ENCODE measurements at places on chromosomes 16 and 17.
A peak's percentile ranks its signal among the peaks of the same experiment; 100 is the strongest.

DNA sequence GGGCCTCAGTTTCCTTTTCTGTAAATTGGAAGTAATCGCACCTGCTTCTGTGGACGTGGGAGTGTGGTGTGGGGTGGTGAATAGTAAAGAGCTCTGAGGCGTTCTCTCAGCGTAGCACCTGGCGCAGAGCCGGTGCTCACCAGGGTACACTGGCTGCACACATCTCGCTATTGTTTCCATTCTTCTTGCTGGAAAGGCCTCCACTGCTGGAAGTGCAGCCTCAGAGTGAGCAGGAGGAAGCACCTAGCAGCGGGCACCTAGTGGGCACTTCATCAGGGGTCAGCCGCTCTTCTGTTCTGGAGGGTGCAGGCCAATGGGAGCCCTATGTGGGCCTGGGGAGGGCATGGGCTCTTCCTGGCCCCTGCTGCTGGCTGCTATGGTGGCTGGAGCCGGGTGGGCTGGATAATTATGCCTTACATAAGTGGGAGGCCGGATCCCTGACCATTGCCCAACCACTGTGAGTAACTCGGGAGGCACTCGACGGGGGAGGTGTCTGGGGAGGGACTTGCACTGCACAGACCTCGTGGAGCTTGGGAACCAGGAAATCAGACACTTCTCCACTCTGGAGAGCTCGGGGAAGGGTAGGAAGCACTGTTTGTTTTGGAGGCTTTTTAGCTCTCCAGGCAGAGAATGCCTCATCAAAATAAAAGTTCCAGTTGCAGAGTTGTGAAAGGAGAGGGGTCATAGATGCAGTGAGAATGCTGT lies 1.7 kb downstream of the MAP2K3 start:
- peak; percentile 53 for DNase-seq

DNA sequence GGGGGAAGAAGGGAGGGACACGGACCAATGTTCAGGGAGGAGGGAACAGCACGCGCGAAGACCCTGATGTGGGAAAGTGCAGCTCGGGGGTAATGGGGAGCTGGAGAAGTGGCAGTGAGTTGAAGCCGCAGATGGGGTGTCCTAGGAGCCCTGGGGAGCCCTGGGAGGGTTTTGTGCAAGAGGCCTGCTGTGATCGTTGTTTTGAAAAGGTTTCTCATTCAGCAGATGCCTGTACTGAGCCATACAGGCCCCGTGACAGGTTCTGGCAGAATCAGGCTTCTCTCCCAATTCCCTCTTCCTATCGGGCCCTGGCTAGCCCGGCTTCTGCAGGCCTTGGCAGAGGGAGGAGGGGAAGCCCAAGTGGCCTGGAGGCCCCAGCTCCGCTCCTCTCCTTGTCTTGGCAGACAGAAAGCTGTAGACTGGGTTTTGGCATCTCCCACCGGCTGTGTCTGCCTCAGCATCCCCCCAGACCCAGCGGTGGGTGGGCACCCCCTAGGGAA lies 38.4 kb upstream of the EMP2 start:
- no peak for DNase-seq

GRCh38 chr17:72354071-72354470 lies 233.3 kb downstream of the SOX9 start:
- no peak for DNase-seq

DNA sequence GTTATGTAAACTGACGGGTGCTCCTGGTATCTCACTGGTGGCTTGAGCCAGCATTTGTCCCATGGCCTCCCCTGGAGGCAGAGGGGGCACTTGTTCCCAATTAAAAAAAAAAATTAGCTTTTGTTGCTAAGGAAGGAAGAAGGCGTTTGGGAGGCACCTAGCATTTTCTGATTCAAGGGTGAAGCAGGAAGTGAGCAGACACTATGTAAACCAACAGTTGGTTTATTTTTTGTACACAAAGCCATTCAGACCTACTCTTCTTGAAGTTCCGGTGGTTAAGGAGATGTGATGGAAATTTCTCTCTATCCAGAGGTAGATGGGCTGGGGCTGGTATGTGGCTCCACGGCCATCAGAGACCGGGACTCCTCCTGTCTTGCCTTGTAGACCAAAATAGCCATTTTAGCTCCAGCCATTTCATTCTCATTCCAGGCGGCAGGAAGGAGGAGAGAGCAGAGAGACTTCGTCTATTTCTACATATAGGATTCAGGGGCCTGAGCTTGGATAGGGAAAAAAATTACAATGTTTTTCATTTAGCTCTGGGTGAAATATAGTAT lies 103.0 kb downstream of the SNX29 start:
- DNase-seq: no peak

- DNase-seq: peak; percentile 94
Measured at GRCh38 chr17:19507775-19508576, 25.7 kb upstream of the SLC47A1 start.

DNA sequence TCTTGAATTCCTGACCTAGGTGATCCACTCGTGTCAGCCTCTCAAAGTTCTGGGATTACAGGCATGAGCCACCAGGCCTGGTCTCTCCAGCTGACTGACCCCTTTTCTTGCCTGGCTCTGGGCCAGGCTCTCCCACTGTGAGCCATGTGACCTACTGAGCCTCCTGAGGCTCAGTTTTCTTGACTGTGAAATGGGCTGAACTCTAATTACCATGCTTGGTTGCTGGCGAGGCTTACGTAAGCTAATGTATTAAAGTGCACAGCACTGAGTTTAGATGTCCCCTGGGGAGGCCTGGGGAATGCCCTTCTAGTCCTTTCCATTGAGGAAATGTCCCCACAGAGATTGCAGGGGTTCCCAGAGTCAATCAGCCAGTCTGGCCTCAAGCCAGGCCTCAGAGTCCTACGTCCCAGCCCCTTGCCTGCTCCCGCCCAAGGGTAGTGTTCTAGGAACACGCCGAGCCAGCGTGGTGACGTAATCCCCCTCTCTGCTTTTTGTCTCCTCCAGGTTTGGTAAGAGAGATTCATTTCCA lies 45.8 kb upstream of the LGALS9 start:
- no peak for DNase-seq

GRCh38 chr16:75099738-75100602 lies 16.6 kb downstream of the LDHD start:
- DNase-seq: peak; percentile 63

DNA sequence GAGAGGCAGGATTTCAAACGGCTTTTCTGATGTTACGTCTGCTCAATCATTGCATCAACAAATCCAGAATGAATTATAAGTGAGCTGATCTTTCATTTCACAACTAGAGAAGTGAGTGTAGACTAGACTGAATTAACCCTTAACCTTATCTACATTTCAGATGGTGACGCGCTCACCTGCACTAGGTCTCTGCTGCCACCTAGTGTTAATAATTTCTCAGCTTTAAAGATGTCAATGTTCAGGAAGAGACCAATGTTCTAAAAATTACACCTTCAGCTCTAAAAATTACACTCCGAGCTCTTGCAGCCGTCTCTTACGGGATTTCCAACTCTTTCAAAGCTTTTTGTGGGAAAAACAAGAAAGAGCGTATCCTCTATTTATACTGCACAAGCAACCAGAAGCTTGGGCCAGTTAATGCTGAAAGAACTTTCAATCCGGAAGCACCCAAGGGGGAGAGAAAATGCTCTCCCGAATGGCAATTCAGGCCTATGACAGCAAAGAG lies 88.2 kb upstream of the FA2H start:
- DNase-seq: no peak

DNA sequence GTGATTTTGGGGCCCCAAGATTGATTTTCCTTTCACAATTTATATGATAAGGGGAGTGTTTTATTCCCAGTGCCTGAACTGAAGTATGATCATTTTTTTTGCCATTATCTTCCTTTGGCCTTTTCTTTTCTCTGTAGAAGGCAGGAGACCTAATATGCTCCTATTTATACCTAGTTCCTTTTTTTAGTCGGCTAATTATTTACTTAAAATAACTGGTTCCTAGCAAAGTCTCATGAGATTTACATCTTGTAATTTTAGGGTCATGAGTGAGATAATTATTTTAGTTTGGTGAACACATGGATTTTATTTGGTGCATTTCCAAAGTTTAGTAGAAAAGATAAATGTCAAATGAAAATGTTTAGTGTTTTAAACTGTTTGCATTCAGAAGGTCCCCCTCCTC lies 24.8 kb downstream of the SEC14L1 start:
- DNase-seq: no peak

DNA sequence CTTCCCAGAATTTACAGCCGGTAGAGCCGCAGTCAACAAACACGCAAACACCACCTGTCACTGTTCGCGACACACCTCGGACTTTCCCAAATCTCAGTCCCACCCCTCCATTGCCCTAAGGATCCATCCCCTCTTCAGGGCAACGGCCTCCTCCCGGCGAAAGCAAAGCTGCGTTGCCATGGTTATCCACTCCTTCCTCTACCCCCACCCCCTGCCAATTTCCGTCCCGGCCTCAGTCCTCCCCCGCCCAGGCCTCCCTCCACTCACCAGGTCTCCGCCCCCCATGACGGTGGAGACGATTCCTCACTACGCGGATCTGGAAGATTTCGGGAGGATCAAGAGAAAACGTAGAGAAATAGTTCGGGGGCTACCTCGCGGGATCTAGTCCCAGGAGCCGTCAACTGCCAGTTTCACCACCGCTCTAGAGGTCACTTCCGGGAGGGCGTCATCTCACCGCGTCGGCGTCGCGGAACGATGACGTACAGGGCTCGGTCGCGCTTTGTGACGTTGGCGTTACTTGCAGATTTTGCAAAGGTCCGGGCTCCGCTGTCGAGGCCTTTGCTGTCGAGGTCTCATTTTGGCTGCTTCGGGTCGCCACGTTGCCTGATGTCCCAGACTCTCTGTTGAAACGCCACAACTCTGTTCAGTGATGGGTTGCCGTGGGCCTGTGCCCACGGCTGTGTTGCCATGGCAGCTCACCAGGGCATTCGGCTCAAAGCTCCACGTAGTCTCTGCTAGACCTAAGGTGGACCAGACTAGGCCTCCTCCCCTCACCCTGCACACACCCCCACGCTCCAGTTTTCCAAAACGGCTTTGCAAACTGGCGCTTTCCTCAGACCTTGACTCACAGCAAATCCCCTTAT lies at the start of gene CWC25:
TSS of gene CWC25 (minus strand) at position 423 of the 863 bp plus-strand sequence. CDS start at position 285, 138 bp downstream.
- peak; percentile 99 for DNase-seq

DNA sequence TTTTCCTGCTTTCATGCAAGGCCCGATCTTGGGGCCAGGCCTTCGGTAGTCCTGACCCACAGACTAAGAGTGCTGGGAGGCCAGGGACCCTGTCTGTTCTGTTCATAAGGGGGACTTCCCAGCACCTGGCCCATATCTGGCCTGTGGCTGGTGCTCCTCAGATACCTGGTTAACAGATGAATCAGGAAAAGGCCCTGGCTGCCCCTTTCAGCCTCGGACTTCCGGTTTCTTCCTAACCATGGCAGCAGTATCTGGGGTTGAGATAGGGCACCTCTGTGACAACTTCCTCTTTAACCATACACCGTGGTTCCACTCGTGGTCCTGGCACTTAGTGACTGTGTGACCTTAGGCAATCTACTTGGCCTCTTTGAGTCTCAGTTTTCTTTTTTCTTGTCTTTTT lies 18.4 kb downstream of the PLCG2 start:
- peak; percentile 29 for DNase-seq

GRCh38 chr16:7744546-7745264 lies 412.1 kb downstream of the RBFOX1 start:
- DNase-seq: no peak

GRCh38 chr16:31496670-31497069 lies 11.5 kb downstream of the RUSF1 start:
- no peak for DNase-seq

DNA sequence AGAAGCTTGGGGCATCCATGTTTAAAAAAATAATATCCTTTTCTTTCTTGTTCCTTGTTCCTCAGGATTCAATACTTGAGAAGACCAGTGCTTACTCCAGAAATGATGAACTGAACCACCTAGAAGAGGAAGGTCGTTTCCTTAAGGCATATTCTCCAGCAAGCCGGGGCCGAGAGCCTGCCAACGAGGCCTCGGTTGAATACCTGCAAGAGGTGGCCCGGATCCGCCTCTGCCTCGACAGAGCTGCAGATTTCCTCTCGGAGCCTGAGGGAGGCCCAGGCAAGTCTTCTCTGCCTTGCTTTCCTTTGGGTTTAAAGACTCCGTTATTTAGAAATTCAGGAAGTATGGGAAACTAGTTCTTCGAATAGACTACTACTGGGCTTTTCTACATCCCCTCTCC lies 42.5 kb upstream of the ENDOV start:
- no peak for DNase-seq

- no peak for DNase-seq
Measured at GRCh38 chr17:76415786-76416185, 31.4 kb downstream of the SPHK1 start.

DNA sequence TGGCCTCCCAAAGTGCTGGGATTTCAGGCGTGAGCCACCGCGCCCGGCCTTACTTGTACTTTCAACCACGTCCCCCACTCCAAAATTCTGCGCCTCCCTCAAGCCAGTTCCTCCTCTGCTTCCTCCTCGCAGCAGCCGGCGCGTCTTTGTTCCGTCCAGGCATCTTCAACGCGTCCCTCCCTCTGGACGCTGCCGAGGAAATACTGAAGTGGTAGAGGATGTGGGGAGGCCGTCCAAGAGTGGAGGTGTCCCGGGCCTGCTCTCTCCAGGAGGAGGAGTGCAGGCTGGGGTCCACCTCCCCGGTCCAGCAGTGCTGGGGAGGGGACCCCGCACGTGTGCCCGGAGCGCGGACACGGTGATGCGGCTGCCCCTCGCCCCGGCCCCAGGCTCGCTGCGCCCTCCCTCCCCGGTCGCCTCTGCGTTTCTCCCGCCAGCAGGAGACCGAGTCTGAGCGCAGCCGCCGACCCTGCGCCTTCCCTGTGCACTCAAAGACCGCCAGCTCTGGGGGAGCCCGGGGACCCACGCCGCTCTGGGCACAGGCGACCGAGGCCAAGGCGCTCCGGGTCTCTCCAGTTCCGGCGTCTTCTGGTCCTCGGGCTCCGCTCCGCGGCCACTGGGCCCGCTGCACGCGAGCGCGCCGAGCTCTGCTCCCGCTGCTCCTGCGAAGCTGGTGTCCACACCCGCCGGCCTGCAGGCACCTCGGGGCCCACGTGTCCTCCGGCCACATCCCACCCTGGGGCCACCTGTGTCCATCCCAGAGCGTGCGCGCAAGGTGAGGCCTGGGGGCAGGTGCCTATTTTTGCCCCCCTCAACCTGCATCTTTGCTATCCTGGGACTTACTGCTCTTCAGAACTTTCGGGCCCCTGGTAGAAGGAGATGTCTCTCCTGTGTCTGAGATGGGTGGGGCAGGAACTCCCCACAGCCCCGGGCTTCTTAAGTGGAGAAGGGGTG lies 31.7 kb downstream of the OSBPL7 start:
- DNase-seq: peak; percentile 80

DNA sequence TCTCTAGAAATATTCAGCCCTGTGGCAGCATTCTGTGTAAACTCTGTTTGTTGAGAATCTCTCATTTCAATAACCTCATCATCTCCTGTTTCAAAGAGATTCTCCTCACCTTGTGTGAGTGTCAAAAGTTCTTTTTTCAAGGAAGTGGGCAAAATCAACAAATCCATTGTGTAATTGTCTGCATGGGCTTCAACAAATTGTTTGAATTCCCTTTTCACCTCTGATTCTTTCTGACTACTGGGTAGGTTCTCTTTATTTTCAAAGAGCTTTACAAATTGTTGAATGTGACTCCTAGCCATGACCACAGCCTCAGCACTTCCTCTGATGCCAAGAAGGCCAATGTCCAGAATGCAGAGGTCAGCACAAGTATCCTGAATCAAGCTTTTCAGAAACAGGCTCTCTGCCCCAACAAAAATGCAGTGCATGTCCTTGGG lies 48.0 kb downstream of the N4BP1 start:
- DNase-seq: no peak

GRCh38 chr16:57576429-57576870 lies 34.0 kb downstream of the ADGRG5 start:
- DNase-seq: peak; percentile 93
